ENCODE measurements at places on chromosomes 4 and X.
A peak's percentile ranks its signal among the peaks of the same experiment; 100 is the strongest.

DNA sequence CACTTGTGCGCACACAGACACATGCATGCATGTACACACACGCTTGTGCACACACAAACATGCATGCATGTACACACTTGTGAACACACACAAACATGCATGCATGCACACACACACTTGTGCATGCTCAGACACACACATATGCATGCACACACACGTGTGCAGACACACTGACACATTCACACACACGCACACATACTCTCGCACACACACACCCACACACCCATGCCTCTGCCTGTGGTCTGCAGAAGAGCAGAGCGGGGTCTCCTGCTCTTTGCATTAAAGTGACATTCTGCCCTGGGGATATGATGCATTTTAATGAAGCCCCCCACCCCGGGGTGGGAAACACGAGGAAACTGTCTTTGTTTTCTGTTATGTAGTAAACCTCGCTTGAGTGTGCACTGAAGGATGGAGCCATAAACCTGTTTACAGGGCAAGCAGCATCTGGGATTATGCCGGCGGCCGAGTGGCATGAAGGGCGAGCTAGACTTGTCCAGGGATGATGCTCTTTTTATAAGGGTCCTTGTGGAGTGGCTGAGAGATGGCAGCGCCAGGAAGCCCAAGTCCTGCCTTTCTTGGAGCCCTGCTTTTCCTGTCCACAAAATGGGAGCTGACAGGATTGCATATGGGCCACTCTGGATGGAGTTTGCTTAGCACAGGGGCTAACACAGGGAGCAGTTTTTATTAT is 17.8 kb downstream of the PSAPL1 start:
- DNase-seq, result no peak

GRCh38 chrX:66833426-66833825 is 194.5 kb upstream of the EDA2R start:
- DNase-seq, result peak; percentile 1

DNA sequence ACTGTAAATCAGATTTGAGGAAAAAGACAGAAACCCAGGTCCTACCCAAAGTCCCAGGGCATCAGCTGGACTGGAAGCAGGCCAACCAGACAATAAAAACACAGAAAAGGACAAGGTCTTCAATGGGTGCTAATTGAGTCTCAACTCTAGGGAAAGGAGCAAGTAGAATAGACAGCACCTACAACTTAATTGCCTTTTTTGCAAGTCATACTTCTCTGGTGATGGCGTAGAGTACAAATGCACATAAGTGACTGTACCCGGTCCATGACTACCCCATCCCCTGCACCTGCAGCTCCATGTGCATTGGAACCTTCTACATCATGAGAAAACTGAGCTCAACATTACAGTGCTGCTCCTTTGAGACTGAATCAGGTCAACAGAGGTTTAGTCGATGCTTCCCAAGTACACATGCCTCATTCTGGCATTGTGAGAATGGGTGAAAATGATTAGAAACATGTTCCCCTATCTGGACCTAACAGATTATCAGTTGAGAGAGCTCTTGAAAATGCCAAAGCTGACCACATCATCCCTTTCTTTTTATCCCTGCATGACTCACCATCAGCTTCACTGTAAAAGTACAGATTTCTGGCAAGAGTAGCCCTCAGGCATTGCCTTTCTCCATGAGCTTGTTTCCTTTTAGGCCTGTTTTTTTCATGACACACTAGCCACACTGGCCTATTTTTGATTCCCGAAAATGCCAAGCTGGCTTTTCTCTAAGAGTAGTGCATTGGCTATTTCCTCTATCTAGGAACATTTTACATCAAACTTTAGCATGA is 298.3 kb downstream of the HS3ST1 start:
- DNase-seq, result no peak

GRCh38 chr4:105461221-105461620 is 12.6 kb downstream of the PPA2 start:
- DNase-seq, result no peak

- no peak for DNase-seq
Measured at GRCh38 chrX:32987142-32987541, 224.2 kb downstream of the DMD start.
